Ecto neural progenitor cell (in vitro differentiated cells): ENCODE measurements at places on chromosomes 3 and 15.

DNA sequence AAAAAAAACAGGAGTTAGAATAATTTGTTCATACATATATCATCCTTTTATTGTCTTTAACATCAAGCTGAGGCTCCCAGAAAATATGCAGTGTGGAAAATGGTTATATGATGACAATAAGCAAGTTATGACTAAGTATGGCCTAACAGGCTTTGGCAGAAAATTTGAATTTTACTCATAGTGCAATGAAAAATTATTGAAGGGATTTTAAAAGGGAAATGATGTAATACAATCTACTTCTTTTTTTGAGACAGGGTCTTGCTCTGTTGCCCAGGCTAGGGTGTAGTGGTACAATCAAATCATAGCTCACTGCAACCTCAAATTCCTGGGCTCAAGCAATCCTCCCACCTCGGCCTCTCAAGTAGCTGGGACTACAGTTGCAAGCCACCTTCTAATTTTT lies 78.7 kb downstream of the FAIM start:
- no peak for DNase-seq

DNA sequence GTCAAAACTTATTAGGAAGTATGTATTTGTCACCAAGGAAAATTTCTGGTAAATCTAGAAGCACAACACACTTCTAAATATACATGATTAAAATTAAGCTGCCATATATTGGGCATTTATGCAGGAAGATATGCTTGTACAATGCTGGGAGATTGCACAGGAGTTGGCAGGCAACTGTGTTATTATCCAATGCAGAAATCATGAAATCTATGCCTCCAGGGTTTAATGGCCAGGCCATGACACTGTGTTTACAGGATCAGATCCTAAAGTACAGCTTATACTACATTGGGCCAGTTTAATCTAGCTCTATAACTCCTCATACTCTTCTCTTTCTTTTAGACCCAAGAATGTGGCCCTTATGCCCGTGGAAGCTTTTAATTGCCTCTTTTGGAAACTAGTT lies 391.4 kb upstream of the DPH6 start:
- no peak for DNase-seq

DNA sequence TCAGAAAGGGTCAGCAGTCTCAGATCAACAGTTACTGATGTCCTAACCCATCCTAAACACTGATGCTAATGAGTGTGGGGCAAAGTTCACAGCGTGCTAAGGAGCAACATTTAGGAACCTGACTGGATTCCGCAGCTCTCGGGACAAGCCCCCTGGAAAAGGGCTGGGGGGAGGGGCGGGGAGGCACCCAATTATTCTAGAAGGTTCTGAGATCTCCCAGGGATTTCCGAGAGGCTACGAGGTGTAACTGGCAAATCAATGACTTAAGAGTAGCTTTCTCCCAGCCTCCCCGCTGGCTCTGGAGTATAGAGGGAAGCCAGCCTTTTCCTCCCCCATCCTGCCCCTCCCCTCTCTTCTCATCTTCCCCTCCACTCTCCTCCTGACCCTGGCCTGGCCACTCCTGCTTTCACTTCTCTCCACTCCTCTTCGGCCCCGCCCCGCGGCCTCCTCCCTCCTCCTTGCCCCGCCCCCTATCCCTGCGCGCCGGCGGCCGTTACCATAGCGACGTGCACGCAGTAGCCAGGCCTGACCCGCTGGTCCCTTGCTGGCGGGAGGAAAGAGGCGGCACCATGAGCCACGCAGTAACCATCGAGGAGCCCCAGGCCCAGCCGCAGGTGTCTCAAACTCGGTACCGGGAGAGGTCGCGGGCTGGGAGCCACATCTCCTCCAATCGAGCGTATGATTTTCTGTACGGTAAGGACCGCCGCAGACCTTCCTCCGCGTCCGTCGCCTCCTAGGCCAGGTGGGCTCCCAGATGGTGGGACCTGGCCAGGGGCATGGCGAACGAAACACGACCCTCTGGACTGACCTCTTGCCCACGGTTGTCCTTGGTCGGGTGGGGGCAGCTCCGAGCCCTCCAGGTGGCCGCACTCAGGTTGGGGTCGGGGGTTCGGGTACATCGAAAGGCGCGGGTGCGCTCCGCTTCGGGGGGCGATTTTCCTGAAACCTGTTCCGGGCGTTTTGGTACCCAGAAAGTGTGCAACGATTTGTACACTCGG lies at the start of gene CFAP91:
TSS of gene CFAP91 (plus strand) at position 493 of the 998 bp plus-strand sequence. CDS start at position 570, 77 bp downstream.
- DNase-seq: peak; percentile 98

- DNase-seq: no peak
These were observed 195.2 kb upstream of the STRIT1 start for GRCh38 chr3:155488671-155489070.

DNA sequence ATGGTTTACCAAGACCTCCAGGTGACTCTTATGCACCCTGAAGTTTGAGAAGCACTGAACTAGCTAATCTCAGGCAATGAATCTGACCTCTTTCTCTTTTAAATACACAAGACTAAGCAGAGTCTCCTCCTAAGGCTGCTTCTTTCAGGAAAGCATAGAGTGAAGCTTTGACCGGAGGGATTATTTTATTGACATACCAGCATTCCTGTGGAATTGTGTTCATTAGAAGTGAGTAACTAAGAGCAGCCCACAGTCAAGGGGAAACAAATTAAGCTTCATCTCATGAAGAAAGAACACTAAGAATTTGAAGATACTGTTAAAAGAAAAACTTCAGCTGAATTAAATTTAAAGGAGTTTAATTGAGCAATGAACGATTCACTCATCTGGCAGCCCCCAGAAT lies 963.5 kb downstream of the NTRK3 start:
- DNase-seq: no peak

GRCh38 chr15:76208084-76208785 lies 103.0 kb downstream of the ETFA start:
- DNase-seq: no peak

DNA sequence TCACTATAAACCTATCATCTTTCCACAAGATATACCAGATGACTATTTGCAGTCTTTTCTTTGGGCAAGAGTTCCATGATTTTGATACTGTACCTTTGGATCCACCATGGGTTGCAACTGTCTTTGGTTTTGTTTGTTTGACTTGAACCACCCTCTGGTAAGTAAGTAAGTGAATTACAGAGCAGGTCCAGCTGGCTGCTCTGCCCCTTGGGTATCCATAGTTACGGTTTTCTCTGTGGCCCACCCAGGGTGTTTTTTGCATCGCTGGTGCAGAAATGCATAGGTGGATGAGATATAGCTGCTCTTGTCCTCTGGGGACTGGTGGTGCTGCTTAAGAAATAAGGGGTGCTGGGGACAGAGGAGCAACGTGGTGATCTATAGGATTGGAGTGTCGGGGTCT lies 33.8 kb downstream of the CHDH start:
- no peak for DNase-seq

DNA sequence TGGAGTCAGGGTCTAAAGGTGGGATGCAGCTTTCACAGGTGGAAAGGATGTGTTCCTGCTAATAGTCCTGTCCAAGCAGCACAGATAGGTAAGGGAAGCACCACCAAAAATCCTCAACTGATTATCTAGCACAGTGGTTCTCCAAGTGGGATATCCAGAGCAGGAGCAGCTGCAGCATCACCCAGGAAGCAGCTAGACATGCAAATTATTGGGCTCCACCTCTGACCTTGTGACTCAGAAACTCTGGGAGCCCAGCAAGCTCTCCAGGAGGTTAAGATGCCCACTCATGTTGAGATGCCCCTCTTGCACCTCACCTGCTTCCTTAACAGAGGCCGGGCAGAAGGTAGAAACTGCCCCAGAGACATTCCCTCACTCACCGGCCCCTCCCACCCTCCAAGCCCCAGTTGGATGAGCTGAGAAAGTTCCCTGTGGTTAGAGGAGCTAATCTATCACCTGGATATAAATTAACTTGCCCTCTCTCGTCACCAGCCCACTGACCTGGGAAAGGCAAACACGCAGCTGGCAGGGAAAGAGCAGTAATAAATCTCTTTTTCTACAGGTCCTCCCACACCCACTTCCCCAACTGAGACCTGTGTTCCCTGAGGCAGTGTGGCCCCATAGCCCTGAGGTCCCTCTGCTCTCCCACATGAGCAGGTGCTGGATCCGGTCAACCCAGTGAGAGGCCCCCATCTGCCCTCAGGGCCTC lies 39.3 kb downstream of the ADCY5 start:
- DNase-seq: no peak

DNA sequence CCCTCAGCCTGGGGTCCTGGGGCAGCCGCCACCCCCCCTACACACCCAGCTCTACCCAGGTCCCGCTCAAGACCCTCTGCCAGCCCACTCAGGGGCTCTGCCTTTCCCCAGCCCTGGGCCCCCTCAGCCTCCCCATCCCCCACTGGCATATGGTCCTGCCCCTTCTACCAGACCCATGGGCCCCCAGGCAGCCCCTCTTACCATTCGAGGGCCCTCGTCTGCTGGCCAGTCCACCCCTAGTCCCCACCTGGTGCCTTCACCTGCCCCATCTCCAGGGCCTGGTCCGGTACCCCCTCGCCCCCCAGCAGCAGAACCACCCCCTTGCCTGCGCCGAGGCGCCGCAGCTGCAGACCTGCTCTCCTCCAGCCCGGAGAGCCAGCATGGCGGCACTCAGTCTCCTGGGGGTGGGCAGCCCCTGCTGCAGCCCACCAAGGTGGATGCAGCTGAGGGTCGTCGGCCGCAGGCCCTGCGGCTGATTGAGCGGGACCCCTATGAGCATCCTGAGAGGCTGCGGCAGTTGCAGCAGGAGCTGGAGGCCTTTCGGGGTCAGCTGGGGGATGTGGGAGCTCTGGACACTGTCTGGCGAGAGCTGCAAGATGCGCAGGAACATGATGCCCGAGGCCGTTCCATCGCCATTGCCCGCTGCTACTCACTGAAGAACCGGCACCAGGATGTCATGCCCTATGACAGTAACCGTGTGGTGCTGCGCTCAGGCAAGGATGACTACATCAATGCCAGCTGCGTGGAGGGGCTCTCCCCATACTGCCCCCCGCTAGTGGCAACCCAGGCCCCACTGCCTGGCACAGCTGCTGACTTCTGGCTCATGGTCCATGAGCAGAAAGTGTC lies 30.2 kb downstream of the PTPN23 start:
- DNase-seq: no peak

DNA sequence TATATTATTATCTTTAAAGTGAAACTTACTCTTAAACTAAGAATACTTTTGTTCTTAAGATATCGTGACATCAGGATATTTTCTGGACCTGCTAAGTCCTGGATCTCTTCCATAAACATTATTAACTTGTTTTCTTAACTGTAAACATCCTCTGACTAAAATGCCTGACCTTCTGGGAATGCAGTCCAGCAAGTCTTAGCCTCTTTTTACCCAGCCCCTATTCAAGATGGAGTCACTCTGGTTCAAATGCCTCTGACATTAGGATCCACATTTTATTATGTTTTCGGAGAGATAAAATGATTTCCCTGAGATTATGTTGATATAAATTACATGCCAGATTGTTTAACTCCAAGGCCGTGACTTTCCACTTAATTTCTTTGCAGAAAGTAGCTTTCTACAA lies 37.6 kb downstream of the OSTN start:
- no peak for DNase-seq

DNA sequence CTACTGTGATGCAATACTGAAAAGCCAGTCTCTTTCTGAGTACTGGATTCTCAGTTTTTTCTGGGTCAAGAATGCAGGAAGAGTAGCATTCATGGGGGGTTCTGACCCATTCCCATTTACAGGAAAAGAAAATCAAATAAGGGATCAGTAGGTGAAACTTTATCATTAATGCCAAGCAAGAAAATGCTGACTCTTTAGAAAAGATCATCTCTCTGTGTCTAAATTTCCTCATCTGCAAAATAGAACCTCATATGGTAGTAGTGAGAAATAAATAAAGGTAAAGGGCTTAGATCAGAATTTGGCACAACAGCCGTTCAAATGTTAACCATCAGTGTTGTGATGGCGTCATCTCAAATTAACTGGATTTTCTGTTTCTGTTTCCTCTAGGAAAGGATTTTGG lies 807.6 kb upstream of the LMCD1 start:
- no peak for DNase-seq
